ENCODE measurements at places on chromosomes 7 and 10.

DNA sequence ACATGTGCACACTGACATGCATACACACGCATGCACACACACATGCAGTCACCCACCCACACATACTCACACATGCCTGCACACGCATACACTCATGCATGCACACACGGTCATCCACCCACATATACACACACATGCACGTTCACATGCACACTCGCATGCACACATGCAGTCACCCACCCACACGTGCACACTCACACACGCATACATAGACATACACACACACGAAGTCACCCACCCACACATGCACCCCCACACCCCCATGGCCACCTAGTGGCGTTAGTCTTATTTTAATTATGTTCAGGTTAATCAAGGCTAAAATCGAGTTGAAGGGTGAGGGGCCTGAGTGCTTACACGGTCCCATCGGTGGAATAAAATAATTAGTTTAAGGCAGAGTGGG lies 96.8 kb downstream of the DNAJB6 start:
- DNase-seq = no peak

DNA sequence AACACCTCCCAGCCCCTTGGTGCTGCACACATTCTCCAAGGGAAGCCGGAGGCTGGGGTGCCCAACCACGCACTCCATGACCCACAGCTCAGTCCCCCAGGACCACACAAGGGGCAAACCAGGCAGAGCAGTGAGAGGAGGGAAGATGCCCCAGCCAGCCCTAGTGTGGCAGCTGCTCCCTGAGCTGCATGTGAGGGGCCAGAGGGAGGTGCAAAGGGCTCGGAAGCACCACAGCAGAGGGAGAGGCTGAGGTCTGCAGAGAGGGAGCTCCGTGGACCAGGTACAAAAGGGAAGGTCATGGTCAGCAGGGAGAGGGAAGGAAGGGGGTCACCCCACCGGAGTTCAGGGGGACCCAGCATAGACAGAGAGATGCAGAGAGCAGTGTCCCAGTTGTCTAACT lies 1.5 kb upstream of the CALML5 start:
- no peak for DNase-seq

DNA sequence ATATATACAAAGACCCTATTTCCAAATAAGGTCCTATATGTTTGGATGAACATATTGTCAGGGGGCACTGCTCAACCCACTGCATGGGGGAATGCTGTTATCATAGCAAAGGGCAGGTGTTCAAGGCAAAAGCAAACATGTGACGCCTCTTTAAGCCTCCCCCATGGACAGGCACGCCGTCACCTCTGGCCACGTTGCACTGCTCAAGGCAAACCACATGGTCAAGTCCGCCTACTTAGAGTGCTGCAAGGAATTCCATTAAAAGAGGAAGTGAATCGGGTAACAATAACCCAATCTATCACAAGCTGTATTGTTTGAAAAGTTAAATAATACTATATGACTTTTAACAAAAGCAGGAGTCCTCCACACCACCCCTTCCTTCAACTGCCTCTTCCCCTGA lies 8.8 kb upstream of the CALD1 start:
- DNase-seq = no peak

DNA sequence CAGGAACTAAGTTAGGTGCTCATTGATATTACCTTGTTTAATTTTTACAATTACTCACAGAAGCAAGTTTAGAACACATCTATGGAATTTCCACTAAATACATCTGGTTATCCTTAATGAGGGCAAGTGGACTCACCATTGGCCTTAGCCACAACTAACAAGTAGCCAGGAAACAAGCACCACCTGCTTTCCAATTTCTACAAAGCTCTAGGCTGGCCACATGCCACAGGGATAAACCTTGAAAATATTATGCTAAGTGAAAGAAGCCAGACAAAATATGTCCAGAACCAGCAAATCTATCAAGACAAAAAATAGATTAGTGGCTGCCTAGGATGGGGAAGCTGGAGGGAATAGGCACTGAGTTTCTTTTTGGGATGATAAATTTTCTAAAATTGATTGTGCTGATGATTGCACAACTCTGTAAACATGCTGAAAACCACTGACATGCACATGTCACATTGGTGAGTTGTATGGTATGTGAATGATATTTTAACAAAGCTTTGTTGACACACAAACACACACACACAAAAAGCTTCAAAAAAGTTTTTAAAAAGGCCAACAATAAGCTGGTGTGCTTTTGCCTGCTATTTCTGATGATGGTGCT lies 179.4 kb downstream of the CPEB3 start:
- no peak for DNase-seq

GRCh38 chr7:30987936-30988335 lies 24.2 kb downstream of the GHRHR start:
- DNase-seq = no peak

GRCh38 chr7:38461887-38462286 lies 169.3 kb downstream of the AMPH start:
- no peak for DNase-seq

GRCh38 chr7:37068038-37068437 lies 343.7 kb upstream of the AOAH start:
- no peak for DNase-seq

Data from cerebellar nuclear complex (tissue), 1 donor.